ENCODE measurements at places on chromosomes 7 and 10.

GRCh38 chr10:131662851-131663250 lies 238.0 kb upstream of the PPP2R2D start:
- no peak for DNase-seq

DNA sequence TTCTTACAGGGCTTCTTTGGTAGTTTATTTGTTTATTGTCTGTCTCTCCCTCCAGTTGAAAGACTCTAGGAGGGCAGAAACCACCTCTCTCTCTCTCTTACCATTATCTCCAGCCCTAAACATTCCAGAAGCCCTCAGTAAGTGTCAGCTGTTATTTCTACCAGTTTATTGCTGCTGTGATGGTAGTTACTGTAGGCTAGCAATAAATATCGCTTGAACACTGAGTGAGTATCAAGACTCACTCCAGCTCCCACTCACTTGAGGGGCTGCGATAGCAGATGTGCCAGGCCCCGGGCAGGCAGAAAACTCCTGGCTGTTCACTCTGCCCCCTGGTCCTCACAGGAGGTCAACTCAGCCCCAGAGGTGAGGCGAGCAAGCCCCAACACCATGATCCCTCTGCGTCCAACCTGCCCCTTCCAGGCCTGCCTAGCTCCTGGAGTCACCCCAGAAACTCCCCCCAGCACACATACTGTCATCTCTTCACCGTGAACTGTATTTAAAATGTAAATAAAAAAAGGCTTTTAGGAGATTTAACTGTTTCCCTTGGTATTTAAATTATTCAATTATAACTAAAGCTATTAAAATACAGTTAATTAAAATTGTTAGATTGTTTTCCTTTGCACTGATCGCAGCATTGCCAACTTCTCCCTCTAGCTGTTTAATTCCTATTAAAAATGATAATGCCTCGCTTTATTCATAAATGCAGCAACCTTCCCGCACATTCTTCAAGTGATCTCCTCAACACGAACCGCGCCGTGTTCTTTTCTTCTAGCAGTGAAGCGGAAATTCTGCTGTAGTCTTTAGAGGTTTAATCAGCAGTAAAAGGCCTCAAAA lies 321.1 kb upstream of the ZMIZ1 start:
- no peak for DNase-seq

GRCh38 chr10:108523016-108523800 lies 1358.7 kb upstream of the SORCS1 start:
- no peak for DNase-seq

DNA sequence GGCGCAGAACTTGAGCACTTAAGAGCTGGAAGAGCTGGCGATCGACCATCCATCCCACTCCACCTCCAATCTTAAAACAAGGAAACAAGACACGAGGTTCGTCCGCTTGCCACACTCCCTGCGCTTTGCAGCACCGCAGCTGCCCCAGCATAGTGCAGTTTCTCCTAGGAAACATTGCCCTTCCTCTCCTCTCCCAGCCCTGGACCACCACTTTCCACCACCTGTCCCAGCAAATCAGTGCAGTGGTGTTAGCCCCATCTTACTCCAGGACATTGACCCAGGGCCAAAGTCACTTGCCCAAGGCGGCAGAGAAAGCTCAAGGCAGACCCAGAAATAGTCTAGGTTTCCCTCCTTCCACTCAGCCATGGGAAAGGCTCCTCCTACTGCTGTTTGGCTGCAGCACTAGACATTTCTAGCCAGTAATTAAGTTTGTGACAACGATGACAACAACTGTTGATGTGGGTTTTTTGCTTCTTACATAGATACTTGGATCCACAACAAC lies 1.5 kb upstream of the PARD3 start:
- no peak for DNase-seq

DNA sequence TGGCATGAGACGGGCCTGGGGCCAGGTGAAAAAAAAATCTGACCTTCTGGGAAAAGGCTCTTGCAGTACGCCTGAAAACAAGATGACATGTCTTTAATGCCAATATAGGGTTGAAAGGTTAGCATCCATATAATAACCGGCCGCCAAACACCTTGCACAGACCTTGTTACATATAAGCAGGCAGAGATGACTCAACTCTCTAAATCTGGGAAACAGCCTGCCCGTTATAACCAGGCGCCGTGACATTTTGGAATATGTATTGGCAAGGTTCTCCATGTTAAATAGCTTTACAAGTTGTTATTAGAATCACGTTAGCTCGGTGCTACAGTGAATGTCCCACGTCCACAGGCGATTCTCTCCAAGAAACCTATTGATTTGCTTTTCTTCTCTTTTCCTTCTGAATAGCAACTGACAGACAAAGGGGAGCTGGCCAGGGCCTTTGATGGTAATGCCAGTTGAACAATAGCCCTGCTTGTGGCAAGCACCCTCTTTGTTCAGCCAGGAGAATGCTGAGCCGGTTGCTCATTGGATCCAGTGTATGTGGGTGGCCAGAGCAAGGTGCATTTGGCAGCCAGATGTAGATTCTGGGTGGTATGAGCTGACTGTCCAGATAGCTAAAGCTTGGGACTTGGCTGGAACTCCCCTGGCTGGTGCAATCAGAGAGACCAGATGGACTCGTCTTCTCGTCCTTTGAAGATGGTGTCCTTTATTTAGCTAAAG lies 80.1 kb upstream of the AUTS2 start:
- no peak for DNase-seq

DNA sequence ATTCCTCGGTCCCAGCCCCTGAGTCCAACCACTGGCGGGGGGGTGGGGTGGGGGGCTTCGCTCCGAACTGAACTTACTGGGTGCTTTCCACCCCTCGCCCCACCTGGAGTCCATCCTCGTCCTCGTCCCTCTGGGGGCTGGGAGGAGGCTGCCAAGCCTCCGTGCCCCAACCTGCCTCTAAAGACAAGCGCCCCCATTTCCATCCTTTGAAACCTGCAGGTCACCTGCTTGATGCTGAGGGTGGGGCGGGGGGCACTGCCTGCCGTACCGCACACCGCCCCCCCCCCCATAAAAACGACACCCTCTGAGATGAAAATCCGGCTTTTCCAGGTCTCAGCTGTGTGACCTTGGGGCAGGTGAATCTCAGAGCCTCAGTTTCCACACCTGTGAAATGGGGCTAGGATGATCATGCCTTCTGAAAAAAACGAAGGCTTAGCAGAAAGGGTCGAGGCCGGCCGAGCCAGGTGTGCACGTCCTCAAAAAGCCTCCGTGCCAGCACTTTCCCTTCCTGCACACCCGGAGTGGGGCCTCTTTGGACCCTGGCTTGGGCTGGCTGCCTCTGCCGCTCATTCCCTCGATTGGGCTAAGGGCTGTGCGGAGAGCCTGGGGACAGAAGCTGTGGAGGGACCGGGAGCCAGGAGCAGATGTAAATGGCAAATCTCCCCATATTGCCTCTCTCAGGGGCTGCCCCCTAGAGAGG lies 967 bp downstream of the ELFN1 start:
- peak; percentile 1 for DNase-seq

All from activated naive CD4-positive, alpha-beta T cell treated with Interleukin-2 at 50 U/mL for 16 hours (primary cell).